ENCODE measurements at places on chromosomes 16 and 17.

- no peak for DNase-seq
Measured at GRCh38 chr16:4933433-4933832, 3.5 kb downstream of the PPL start.

- DNase-seq: no peak
Measured at GRCh38 chr17:64781014-64781756, 119.1 kb upstream of the SMURF2 start.

DNA sequence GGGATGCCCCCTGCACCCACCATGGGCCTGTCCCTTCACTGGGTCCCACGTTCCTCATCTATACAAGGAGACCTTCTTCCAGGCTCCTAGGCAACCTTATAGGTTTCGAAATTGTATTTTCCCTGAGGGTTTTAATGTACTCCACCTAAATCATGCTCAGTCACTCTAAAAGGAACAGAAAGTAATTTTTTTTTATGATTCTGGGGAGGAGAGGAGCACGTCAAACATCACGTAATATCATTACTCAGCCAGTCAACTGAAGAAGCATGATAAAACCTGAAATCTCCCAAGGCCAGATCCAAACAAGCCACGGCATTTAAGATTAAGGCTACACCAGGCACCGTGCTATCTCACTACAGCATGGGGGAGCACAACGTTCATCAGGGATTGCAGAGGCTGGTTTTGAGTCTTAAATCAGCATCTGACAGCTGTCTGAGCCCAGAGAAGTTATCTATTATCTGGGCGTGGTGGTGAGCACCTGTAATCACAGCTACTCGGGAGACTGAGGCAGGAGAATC is 3.9 kb upstream of the TMEM114 start:
- no peak for DNase-seq

DNA sequence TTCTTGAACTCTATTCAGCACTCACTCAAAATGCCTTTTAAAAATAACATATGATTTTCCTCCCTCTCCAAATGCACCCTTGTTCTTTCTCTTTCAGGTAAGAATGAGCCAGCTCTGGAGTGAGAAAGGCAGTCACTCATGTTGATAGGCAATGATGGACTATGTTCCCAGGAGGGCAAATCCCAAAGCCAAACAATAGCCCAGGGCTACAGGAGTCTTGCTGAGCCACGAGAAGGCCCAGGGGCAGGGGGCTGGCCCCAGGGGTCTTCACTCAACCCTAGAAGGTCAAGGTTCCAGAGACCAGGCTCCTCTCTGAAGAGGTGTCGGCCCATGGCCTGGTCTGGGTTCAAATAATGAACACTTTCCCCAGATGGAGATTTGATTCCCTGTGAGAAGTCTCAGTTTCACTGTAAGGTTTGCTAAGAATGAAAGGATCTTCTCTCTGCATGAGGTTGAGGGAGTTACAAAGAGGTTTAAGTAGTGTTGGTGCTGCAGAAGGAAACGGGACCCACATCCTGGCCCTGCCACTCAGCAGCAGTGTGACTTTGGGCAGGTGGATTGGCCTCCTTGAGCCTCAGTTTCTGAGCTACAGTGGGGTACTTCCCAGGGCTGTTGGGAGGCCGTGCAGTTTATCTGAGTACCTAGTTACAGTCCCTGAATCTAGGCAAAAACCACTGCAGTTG is 49.0 kb downstream of the RTN4RL1 start:
- no peak for DNase-seq

DNA sequence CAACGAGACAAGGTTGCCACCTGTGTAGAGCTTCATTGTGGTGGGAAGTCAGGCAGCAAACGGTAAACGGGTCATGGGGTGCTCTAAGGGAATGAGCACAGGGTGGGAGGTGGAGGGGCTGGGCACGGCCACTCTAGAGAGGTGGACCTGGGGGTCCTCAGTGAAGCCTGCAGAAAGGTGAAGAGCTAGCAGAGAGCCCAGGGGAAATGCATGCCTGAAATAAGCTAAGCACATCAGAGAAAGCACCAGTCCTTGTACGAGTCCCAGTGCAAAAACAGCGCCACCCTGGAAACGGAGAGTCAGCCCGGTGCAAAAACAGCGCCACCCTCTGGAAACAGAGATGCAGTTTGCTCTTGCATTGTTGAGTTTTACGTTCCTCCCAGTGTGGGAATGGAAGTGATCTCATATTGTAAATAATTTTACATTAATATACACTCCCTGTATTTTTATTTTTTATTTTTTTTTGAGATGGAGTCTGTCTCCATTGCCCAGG is 65.0 kb downstream of the TBC1D16 start:
- DNase-seq: peak; percentile 76

GRCh38 chr17:77460514-77461046 is 319.8 kb downstream of the SEC14L1 start:
- DNase-seq: no peak

DNA sequence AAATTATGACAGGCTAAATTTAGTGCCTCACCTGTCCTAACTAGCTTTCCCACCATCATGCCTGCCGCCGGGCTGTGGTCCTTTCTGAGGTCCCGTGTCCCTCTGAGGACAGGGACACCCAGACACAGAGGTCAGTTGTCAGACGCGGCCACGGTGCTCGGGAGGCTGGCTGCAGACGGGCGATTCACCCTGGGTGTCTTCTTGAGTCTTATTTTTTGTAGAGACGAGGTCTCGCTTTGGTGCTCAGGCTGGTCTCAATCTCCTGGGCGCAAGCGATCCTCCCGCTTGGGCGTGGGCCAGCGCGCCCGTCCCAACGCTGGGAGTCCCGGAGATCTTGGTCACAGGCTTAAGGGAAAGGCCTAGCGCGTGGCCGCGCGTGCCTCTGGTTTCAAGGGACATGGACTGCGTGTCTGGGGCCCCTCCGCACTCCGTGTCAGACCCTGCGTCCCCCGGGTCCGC is 797 bp upstream of the RAB11FIP3 start:
- DNase-seq: peak; percentile 39

- peak; percentile 64 for DNase-seq
Measured at GRCh38 chr16:58020628-58021521, 4.7 kb upstream of the MMP15 start.

- DNase-seq: peak; percentile 77
Measured at GRCh38 chr16:88561485-88562359, 8.5 kb upstream of the ZC3H18 start.

DNA sequence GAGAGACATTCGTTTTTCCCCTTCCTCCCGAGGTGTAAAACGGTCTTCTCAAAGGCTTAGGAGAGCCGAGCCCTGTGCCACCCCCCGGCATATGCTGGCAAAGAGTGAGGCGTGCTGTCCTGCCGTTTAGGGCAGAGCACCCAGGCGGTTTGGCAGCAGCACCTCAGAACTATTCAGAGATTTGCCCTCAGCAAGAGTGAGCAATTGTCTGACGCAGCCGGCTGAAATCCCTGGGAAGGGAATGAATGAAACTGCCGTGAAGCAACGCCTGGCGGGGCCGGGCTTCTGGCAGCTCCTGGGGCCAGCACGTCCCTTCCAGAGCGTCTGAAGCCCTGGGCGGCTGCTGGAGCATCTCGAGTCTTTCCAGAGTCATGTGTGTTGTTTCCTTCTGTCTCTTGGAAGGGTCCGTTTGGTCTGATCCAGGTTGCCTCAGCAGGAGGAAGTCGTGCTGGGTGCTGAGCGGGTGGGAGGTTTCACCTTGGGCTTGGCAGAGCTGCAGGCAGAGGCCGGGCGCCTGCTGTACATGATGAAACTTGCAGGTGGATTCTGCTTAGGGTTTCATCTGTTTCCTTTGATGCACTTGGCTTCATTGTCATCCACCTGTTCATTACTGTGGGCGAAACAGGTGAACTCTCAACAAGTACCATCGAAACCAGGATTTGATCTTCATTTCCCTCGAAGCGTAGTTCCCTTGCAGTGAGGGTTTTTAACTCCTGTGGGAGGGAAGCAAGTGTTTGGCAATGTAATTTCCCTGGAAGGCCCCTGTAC is 35.4 kb downstream of the TBCD start:
- peak; percentile 35 for DNase-seq

- no peak for DNase-seq
Measured at GRCh38 chr17:17557796-17558195, 33.7 kb downstream of the PEMT start.

- DNase-seq: peak; percentile 73
Measured at GRCh38 chr17:18258356-18259038, at the start of gene FLII. TSS of gene FLII (minus strand) at chr17:18258738. CDS start at chr17:18258690, 48 bp downstream.

- no peak for DNase-seq
Measured at GRCh38 chr17:81065500-81065899, 30.5 kb downstream of the BAIAP2 start.

GRCh38 chr17:63573634-63574033 is 23.4 kb downstream of the DCAF7 start:
- DNase-seq: no peak

GRCh38 chr17:61750656-61751055 is 112.7 kb downstream of the BRIP1 start:
- peak; percentile 0 for DNase-seq

- DNase-seq: no peak
Measured at GRCh38 chr16:5895137-5895536, 797.5 kb upstream of the EEF2KMT start.

GRCh38 chr16:65034915-65035314 is 86.9 kb downstream of the CDH11 start:
- DNase-seq: no peak

DNA sequence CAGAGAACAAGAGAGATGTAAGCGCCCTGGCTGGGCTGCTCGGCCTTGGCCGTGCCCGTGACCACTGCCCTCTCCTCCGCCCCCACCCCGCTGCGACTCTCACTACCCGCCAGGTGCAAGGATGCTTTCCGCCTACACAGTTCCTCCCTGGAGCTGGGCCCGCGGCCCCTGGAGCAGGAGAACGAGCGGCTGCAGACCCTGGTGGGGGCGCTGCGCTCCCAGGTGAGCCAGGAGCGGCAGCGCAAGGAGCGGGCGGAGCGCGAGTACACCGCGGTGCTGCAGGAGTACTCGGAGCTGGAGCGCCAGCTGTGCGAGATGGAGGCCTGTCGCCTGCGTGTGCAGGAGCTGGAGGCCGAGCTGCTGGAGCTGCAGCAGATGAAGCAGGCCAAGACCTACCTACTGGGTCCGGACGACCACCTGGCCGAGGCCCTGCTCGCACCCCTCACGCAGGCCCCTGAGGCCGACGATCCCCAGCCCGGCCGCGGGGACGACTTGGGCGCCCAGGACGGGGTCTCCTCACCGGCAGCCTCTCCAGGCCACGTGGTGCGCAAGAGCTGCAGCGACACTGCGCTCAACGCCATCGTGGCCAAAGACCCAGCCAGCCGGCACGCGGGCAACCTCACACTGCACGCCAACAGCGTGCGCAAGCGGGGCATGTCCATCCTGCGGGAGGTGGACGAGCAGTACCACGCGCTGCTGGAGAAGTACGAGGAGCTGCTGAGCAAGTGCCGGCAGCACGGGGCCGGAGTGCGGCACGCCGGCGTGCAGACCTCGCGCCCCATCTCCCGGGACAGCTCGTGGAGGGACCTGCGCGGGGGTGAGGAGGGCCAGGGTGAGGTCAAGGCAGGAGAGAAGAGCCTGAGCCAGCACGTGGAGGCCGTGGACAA is 9.2 kb upstream of the MRPL58 start:
- DNase-seq: no peak

GRCh38 chr16:4389051-4389955 is 17.7 kb downstream of the VASN start:
- no peak for DNase-seq

- no peak for DNase-seq
Measured at GRCh38 chr16:86735727-86736126, 157.4 kb downstream of the FOXL1 start.

- DNase-seq: peak; percentile 31
Measured at GRCh38 chr16:54067322-54068065, 219.1 kb downstream of the IRX3 start.

Data from brain (organoid and tissue), 16 donors.